ENCODE measurements at places on chromosomes 5 and 9. TPM values are rescaled to one million over a fixed set of nuclear protein-coding genes. Genes with fewer than 3 reads are reported as not detected.

GRCh38 chr9:128316421-128316820 lies 5.8 kb downstream of the TRUB2 start:
- no peak for DNase-seq

GRCh38 chr9:12720551-12720950 lies 27.4 kb downstream of the TYRP1 start:
- DNase-seq, result no peak

GRCh38 chr9:32554107-32554506 lies 1.7 kb upstream of the TOPORS start:
- DNase-seq, result no peak

DNA sequence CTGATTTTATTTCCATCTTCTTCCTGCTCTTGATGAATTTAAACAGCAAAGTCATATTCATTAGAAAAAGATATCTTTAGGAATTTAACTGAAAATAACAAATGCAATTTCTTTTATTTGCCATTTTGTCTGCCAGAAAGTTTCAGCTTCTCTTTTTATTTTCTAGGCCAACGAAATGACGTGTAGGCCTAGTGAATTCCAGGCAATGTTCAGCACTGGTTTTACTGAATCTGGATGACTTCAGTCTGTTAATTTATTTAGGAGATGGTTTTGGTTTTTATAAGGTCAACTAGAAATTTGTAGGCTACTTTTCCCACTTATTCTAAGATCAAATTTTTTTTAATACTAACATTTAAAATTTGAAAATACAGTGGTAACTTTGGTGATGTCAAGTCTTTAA lies 129.1 kb upstream of the VCAN start:
- DNase-seq, result no peak

- no peak for DNase-seq
Observed at GRCh38 chr5:1692381-1692780, 107.3 kb downstream of the MRPL36 start.

GRCh38 chr5:179806250-179807048 lies at the start of gene MGAT4B:
Gene MGAT4B, minus strand, starts transcription at chr5:179806866. Its CDS starts 283 bp downstream, at chr5:179806583.
- peak; percentile 77 for DNase-seq

DNA sequence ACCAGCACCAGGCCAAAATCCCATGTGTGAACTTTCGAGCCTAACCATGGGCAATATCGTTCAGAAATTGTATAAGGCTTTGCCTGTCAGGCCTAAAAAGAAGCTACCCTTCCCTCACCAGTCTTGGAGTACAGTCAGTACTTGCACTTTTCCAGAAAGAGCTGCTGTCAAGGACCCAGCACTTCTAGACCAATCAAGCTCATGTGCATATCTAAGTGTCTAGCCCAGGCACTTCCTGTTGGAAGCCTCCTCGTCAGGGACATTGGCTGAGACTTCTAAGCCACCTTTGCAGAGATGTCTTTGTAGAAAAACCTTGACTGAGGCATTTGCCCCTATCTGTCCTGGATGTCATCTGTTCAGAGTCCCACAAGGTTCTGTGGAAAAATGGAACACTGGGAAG lies 1930.5 kb downstream of the EFNA5 start:
- DNase-seq, result no peak

DNA sequence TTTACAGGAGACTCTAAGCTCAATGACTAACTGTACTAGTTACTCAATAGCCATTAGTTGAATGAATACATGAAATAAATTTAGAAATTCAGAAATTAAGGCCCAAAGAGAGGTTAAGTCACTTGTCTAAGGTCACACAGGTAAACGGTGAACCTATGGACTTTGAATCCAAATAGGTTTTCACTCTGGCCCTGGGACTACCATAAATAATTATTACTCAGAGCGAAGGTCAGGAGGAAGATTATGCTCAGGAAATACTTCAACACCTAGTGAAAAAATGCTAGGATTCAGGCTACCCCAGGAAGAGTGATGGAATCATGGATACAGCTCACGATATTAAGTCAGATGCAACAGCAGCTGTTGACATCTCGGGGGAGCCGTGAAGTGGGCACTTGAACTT lies 417.4 kb downstream of the GABRG2 start:
- no peak for DNase-seq

DNA sequence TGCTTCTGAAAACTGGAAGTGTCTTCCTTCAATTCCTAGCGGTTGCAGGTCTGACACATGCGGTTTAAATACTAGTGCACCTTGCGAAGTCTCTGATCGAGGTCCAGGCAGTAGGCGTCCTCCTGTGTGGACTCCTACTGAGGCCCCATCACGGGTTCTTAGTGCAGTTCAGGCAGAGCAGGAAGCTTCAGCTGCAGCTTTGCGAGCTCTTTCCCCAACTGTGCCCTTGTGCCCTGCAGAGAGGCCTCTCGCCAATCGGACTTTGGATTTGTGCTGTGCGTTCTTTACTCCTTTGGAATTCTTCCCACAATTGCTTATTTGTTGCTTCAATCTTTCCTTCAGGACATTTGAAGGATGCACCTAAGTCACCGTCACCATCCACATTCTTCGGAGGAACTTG lies 40.6 kb upstream of the FAM120AOS start:
- no peak for DNase-seq

- no peak for DNase-seq
Observed at GRCh38 chr5:72799721-72800120, 16.7 kb upstream of the TNPO1 start.

DNA sequence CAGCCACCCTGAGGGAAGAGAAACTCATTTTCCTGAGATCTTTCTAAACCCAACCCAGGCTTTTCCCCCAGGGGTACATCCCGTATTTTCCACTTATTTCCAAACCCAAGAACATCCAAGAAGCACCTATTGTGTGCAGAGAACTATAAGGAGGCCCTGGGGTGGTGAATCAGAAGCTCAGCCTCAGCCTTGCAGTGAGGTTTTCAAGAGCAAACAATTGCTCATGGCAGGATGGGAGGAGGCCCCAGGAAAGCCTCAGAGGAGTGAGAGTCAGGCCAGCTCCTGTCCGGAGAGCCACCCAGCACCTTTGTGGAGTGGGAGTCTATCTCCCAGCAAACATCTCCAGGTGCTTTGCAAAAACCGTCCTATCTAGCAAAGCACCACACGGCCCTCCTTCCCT lies 19.2 kb downstream of the NIPAL4 start:
- DNase-seq, result no peak

DNA sequence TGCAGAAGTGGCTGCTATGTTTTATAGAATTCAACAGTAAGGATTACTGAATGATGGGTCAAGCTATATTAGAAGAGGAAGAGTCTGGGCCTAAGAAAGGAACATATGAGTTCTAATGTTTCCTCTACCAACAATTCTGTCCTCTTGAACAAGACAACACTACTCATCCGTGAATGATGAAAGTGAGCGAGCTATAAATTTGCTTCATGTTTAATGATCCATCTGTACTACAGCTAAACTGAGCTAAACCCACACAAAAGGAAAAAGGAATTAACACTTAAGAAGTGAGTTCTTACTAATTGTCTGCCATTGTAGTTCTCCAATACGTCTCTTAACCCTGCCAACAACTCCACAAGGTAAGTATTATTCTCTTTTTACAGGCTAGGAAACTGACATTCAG lies 204.4 kb downstream of the GLIS3 start:
- DNase-seq, result no peak

Gene DTWD2
- total RNA-seq, result 12.7 TPM

Gene DOCK8
- 9.2 TPM for total RNA-seq

Gene PTAR1
- total RNA-seq, result 44.3 TPM

Gene SLC6A18
- not detected for total RNA-seq

Gene AK8
- 1.4 TPM for total RNA-seq

Gene EQTN
- not detected for total RNA-seq

Gene LHX2
- 11.1 TPM for total RNA-seq

Gene AHRR
- 4.7 TPM for total RNA-seq

Gene KYAT1
- total RNA-seq, result 17.1 TPM

Measured in suprapubic skin (tissue), 4 donors.